SK-MEL-5 (cell line): ENCODE measurements at places on chromosomes 5 and 9.
A peak's percentile ranks its signal among the peaks of the same experiment; 100 is the strongest.

DNA sequence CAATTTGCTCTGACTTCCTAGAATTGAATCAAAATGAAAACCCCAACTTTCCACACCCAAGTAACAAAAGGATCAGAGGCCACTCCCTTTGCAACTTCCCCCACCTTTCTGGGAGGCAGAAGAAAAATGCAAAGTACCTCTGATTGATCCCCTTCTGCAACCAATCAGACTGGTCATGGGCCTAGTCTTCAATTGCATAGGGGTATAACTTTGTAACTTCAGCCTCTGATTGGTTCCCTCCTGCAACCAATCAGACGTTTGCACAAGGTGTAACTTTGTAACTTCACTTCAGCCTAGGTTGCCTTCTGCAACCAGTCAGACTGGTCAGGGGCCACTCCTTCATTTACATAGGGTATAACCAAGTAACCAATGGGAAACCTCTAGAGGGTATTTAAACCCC is 38.3 kb upstream of the CNOT6 start:
- DNase-seq, result no peak

- DNase-seq, result no peak
Observed at GRCh38 chr9:21559402-21560280, 77.5 kb upstream of the IFNE start.

DNA sequence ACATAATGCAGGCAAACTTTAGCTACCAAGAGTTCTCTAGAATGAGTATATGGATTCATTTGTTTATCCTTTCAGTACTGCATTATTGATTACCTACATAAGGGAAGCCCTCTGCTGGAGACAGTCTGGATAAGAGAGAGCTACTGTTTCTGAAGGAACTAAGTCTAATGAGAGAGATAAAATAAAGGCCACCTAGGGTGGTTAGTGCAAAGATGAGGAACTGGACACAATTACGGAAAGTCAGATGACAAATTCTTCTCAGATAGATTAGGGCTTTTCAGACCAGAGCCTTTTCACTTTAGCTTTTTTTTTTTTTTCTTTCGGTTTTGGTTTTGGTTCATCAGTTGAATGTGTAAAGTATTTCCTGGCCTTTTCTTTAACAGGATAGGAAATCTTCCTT is 31.3 kb downstream of the ISOC1 start:
- no peak for DNase-seq

GRCh38 chr9:89372979-89373378 is 54.7 kb downstream of the SECISBP2 start:
- DNase-seq, result no peak

GRCh38 chr5:35990941-35991611 is at the start of gene UGT3A1:
UGT3A1 (minus strand) TSS chr5:35991390; CDS start chr5:35991240, 150 bp downstream.
- no peak for DNase-seq

DNA sequence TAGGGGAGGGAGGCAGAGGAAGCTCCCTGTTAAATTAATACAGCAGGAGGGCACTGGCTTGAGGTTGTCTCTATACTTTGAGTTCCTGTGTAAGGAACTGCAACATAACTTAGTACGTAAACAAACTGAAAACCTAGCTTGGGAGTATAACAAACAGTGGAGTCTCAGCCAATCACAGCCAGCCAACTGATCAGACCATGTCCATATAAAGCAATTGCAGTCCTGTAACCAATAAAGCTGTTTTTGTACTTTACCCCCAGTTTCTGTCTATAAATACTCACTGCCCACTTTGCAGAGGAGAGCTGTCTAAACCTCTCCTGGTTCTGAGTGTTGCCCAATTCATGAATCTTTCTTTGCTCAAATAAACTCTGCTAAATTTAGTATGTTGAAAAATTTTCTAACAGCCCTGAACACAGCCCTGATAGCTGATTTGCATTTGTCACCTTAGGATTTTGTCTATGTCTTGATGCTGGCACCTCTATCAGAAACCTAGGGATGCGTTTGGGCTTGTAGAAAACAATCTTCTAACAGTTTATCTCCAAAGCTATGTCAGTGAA is 39.9 kb downstream of the GDNF start:
- DNase-seq, result no peak

GRCh38 chr9:99593610-99594009 is 228.1 kb upstream of the NR4A3 start:
- DNase-seq, result no peak

GRCh38 chr5:132193165-132193694 is 34.4 kb downstream of the P4HA2 start:
- no peak for DNase-seq

GRCh38 chr9:35295369-35296036 is 133.7 kb downstream of the UNC13B start:
- DNase-seq, result no peak

DNA sequence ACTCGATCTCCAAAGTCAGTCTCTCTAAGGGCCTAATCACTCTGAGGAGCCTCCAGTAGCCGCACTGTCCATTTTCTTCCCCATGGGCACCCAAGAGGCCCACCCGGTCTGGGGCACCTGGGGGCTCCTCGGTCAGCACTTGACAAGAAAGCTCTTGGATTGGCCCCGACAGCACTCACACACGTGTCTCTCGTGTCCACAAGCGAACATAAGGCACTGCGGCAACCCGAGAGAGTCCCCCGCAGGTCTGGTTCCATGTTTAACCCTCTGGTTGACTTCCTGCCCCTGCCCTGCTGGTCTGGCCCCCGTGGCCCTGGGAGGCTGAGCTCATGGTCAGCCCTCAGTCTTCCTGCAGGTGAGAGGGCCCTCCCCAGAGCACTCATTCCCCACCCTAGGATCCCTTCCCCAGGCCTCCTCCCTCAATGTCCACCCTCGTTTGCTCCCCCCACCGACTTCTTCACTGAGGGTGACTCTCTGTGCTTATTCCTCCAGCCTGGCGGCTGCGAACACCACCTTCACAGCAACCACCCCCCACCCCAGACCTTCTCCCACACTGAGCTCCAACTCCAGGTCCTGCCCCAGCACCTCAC is 16.3 kb upstream of the LRRC14B start:
- no peak for DNase-seq

DNA sequence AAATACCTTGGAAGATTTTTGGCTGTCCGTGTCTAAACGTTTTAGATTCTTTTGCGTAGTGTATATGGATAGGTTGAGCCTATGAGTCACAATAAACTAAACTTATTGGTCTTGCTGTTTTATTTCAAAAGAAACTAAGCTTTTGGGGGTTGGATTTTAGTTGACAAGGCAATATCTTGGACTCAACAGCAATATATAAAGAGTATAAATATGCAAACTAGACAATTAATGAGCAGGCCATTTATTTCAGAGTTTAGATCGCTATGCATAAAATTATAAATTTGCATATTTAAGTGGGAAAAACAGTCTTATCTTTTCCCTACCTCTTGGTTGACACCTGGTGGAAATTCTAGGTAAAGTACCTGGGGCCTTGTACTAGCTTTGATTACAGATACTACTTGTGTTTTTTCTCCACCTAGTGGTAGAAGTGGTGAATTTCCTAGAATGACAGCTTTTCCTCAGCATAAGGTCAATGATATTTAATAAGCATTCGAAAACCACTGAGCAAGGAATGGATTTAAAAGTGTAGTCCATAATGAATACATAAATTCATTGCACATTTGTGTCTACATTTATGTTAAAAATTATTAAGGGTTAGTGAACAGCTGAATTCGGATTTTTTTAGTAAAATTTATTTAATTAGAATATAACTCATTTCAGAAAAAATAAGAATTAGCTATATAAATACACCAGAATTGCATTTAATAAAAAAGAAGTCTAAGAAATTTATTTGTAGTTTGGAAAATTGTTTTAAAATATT is 1.7 kb upstream of the ARRDC3 start:
- peak; percentile 94 for DNase-seq

GRCh38 chr5:176134529-176135223 is 103.5 kb upstream of the SIMC1 start:
- DNase-seq, result no peak

DNA sequence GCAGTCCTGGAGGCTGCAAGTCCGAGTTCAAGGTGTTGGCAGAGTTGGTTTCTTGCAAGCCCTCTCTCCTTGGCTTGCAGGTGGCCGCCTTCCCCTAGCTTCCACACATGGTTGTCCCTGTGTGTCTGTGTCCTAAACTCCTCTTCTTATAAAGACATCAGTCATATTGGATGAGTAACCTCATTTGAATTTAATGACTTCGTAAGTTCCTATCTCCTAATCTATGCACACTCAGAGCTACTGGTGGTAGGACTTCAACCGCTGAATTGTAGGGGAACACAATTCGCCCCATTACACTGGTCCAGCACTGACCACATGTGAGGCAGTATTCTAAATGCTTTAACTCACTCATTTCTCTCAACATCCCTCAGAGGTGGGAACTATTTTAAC is 25.9 kb upstream of the ADAMTS2 start:
- no peak for DNase-seq

DNA sequence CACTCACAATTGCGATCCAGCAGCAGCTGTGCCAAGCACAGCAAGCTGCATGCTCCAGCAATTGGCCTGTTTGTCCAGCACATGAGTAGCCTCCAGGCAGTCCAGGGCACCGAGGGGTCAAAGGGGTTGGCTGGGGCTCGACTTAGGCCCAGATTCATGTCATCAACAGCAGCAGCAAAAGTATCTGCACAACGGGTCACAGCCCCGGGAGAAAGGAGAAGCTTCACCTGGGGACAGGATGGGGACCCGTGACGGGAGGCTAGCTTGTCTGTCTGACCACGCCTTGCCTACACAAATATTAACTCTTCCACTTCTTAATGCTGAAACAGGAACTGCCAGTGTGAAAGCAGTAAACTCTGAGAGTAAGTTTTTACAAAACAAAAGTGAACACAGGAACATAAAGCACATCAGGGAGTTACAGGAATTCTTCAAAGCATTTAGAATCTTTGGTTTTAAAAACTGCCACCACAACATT is 191.2 kb downstream of the PIK3R1 start:
- DNase-seq, result no peak

DNA sequence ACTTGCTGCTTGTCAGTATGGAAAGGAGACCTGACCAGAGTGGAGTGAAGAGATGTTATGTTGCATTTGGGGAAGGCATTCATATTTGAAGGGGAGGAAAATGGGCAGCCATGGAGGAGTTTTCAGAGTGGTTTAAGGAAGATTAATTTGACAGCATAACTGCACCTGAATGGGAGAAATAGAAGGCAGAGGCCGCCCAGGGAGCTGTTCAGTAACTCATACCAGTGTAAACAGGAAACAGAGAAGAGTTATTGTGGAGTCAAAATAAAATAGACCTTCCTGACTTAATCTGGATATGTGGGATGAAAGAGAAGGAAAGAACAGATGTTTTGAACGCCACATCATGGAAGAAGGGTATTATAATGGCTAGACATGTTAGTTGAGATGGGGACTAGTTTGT is 13.4 kb downstream of the SLC44A1 start:
- no peak for DNase-seq
